ENCODE measurements at places on chromosomes 6 and 20. TPM values are rescaled to one million over a fixed set of nuclear protein-coding genes. Genes with fewer than 3 reads are reported as not detected.

DNA sequence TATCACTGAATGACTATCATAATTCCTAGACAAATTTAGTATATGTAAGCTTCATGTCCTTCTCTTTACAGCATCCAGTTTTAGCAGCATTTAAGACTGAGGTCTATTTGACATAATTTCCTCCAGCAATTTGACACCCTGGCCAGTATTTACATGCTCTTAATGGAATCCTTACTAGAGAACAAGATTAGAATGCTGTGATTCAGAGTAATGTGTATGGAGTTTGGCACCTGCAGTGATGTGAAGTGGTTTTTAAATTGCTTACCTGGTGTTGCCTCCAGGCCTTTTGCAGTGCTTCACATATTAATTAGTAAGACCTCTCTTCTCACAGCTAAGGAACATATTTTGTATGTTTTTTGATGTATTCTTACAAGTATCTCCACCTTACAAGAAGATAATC lies 9.8 kb downstream of the NKX2-4 start:
- no peaks in the 10 kb centered on the region for H3K4me1 ChIP-seq
- H3K27me3 ChIP-seq, result no peaks in the 10 kb centered on the region
- H3K4me3 ChIP-seq, result no peak overlapping the region
- no peak for DNase-seq

GRCh38 chr20:9838378-9839295 lies at the start of gene PAK5:
PAK5 (minus strand) TSS chr20:9839076; CDS start chr20:9644328, 194,748 bp downstream.
- no peaks in the 10 kb centered on the region for H3K36me3 ChIP-seq
- H3K4me3 ChIP-seq, result no peak within 1 kb of the TSS

GRCh38 chr20:44083220-44083933 lies 103.6 kb downstream of the JPH2 start:
- no peak overlapping the region for H3K27ac ChIP-seq
- no peaks in the 10 kb centered on the region for H3K27me3 ChIP-seq
- peak; percentile 91 for DNase-seq
- H3K36me3 ChIP-seq, result no peaks in the 10 kb centered on the region

The BEND6 gene
- 1.5 TPM for total RNA-seq

DNA sequence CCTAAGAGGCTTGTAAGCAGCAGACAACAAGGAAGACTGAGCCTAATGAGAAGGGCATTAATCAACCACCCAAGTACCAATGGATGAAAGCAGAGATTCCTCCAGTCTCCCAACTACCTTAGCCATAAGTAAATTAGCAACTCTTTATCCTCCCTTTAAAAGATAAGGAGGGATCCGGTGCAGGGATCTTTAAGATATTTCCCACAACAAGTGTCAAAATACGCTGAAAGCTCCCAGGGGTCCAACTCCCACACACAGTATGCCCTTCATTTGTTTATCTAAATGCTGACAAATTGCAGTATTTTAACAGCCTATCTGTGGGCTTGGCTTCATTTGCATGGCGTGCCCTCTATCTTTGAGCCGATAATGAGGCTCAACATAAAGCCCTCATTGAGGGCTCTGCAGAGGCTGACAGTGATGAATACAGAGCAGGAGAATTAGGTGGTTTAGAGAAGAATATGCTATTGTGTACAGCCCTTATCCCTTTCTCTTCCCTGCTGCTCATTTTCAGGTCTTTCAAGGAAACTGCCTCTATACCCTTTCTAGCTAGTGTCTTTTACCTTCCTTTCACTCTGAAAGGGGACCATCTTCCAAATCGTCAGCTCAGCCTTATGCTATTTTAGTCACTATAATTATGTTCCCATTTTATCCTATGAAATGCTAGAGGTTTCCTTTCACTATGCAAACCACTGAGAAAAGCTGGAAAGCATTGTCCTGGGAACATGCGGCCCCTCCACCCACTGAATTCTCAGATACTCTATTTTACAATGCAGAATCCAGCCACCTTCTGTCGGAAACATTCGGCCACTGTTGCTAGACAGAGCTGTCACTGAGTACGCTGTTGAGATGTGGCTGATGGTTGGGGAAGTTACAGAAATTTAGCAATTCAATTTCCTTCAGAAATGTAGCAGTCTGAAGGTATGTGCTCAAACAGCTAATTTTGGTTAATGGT lies 575.2 kb upstream of the JAG1 start:
- H3K4me1 ChIP-seq, result no peaks in the 10 kb centered on the region
- DNase-seq, result no peak
- H3K36me3 ChIP-seq, result no peaks in the 10 kb centered on the region
- no peaks in the 10 kb centered on the region for H3K27me3 ChIP-seq

DNA sequence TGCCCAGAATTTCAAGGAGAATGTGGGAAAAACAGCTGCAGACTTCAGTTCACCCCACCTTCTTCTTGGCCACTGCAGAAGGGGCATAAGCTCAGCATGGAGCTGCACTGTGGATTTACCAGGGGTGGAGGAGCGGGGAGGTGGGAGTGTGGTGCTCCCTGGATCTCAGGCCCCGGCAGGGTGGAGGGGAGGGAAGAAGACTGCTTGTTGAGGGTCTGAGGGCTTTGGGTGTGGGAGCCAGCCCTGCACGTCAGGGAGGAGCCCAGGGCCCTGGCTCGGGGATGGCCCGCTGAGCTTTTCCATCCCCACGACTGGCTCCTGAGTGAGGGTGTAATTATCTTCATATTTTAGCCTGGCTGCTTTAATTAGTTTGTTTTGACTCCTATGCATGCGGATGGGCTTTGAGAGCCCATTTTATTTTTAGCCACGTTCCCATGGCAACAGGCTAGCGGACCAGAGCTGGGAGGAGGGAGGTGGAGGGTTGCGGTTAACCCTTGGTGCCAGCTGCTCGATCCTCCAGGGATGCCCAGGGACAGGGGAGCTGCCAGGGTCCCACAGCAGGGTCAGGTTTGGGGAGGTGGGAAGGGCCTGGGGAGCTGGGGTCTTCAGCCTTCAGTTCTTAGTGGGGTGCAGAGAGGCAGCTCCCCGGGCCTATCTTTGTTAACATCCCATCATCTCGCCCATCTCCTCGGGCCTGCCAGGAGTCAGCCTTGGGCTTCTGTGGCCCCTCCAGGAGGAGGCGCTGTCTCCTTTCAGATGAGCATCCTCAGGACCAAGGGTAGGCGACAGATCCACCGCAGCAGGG lies 68.2 kb downstream of the RAB44 start:
- no peaks in the 10 kb centered on the region for H3K27me3 ChIP-seq
- H3K27ac ChIP-seq, result peak overlapping the region; percentile 27
- no peaks in the 10 kb centered on the region for H3K36me3 ChIP-seq

DNA sequence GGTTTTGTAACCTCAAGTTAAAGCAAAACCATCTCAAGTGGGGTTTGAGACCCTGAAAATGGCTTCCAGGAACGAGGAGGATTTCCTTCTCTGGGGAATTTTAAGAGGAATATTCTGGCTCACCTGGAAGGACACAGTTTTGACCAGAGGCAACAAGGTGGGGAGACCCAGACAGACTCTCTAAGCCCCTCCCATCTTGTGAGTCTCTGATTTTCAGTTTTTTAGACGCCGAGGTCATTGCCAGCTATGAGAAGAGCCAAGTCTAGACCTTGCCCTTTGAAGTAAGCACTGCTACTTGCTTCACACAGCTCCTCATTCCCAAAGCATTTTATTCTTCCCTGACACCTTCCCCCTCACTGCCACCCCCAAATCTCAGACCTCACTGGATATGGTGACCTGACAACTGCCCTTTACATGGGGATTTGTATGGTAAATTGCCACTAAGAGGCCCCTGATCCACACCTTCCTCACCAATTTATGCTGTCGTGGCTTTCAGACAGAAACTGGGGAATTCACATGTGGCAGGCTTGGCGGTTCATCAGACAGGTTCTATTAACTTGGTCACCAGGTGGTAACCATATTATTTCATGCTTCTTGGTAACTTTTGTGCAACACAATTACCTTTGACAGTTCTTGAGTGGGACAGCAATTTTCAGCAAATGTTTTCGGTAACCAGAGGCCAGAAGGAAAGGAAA lies 116.2 kb downstream of the ISM1 start:
- no peak overlapping the region for H3K27ac ChIP-seq
- H3K36me3 ChIP-seq, result no peaks in the 10 kb centered on the region
- H3K4me3 ChIP-seq, result no peak overlapping the region
- peaks cover 7% of the 10 kb centered on the region for H3K4me1 ChIP-seq
- DNase-seq, result no peak
- no peaks in the 10 kb centered on the region for H3K27me3 ChIP-seq

- peaks cover 7% of the 10 kb centered on the region for H3K4me1 ChIP-seq
- no peaks in the 10 kb centered on the region for H3K27me3 ChIP-seq
- peak within 1 kb of the TSS; percentile 72 for H3K4me3 ChIP-seq
- peak; percentile 91 for DNase-seq
Measured at GRCh38 chr6:113856625-113857555, at the start of gene MARCKS. MARCKS (plus strand) TSS chr6:113857345; CDS start chr6:113857746, 401 bp downstream.

DNA sequence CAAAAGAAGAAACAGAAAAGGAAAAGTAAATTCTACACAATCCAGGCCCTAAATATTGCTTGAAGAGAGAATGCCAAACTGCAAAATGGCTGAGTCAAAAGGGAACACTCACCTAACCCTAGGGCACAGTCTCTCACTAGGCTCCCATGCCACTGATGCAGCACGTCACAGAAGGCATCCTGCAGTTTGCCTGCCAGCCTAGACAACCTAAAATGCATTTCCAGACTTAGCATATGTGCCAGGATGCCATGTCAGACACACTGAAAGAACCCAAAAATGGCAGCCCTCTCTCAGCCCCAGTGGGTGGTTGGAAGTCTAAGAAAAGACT lies 10.6 kb upstream of the SIRPD start:
- no peak overlapping the region for H3K4me3 ChIP-seq
- H3K4me1 ChIP-seq, result no peaks in the 10 kb centered on the region
- DNase-seq, result no peak
- H3K27me3 ChIP-seq, result no peaks in the 10 kb centered on the region
- no peaks in the 10 kb centered on the region for H3K36me3 ChIP-seq

DNA sequence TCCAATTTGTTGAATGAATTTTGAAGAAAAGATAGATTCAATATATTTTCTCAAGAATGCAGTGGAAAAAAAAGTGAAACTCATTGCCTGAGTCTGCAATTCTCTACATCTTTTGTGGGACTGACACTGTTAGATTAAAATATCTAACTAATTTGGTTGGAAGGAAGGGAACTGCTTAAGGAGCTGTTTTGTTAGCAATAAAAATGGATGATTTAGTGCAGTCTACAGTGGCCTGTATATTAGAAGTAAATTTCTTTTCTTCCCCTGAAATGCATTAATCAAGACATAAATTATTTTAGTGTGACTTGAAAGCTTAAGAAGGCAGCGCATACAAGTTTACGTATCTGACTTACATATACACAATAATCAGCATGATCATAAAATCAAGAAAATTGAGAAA lies 1332.6 kb downstream of the EPHA7 start:
- no peak overlapping the region for H3K27ac ChIP-seq
- H3K4me3 ChIP-seq, result no peak overlapping the region
- H3K36me3 ChIP-seq, result no peaks in the 10 kb centered on the region
- H3K27me3 ChIP-seq, result no peaks in the 10 kb centered on the region
- H3K4me1 ChIP-seq, result no peaks in the 10 kb centered on the region

DNA sequence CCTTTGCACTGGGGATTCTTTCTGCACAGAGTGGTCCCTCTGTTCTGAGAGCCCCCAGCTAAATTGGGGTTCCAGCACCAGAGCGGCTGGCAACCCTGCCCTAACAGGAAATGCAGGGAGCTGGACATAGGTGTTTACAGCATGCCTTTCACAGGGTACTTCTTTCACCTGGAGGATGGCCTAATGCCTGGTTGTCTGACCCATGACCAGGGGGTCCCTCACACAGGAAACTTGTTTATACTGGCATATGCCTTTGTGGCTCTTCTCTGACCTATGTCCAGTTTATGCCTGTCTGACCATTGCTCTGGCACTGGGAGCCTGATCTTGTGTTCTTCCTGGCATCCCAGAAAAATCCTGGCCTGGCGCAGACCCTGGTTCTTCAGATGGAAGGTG lies 66.1 kb downstream of the AFG1L start:
- no peak overlapping the region for H3K27ac ChIP-seq
- no peak for DNase-seq
- no peaks in the 10 kb centered on the region for H3K27me3 ChIP-seq
- H3K36me3 ChIP-seq, result no peaks in the 10 kb centered on the region
- no peak overlapping the region for H3K4me3 ChIP-seq

DNA sequence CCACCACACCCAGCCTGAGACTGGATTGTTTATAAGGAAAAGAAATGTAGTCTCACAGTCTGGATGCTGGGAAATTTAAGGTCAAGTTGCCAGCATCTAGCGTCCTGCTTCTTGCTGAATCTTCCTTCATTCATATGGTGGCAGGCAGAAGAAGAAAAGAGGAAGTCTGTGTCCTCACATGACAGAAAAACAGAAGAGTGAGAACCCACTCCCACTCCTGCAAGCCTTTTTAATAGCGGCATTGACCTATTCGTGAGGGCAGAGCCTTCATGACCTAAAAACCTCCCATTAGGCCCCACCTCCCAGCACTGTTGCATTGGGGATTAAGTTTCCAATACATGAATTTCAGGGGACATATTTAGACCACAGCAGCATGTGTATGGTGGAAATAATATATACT lies 160.8 kb upstream of the BMP2 start:
- H3K27me3 ChIP-seq, result no peaks in the 10 kb centered on the region
- H3K27ac ChIP-seq, result no peak overlapping the region
- no peak overlapping the region for H3K4me3 ChIP-seq
- no peak for DNase-seq

- peak within 1 kb of the TSS; percentile 64 for H3K4me3 ChIP-seq
- peaks cover 24% of the 10 kb centered on the region for H3K4me1 ChIP-seq
- H3K36me3 ChIP-seq, result no peaks in the 10 kb centered on the region
- no peak for DNase-seq
- H3K27ac ChIP-seq, result no peak within 1 kb of the TSS
- H3K27me3 ChIP-seq, result peaks cover 6% of the 10 kb centered on the region
Measured at GRCh38 chr20:3239026-3239866, at the start of gene SLC4A11. SLC4A11 (minus strand) TSS chr20:3239190; CDS start chr20:3239137, 53 bp downstream.

The POU3F2 gene
- total RNA-seq, result not detected

The EMILIN3 gene
- 5.6 TPM for total RNA-seq

The HSPA12B gene
- total RNA-seq, result 21.6 TPM

DNA sequence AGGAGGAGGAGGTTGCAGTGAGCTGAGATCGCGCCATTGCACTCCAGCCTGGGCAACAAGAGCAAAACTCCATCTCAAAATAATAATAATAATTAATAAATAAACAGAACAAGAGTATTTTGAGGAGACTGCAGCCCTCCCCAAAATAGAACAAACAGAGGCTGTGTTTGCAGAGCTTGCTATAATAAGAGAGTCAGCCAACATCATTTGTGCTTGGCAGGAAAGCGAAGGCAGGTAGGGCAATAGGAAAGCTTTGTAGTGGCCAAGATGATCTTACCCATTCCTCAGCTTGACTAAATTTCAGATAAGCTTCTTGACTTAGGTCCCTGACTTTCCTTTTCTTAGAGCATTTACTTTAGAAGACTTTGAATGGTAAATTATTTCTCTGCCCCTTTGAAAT lies 6.7 kb downstream of the C6orf141 start:
- H3K27ac ChIP-seq, result no peak overlapping the region
- DNase-seq, result no peak
